Stimulated activated CD4-positive, alpha-beta T cell treated with anti-CD3 and anti-CD28 coated beads, Interleukin-4, amount 100 ng/mL, for 24 hours (primary cell): ENCODE measurements at places on chromosomes 5 and 9.

DNA sequence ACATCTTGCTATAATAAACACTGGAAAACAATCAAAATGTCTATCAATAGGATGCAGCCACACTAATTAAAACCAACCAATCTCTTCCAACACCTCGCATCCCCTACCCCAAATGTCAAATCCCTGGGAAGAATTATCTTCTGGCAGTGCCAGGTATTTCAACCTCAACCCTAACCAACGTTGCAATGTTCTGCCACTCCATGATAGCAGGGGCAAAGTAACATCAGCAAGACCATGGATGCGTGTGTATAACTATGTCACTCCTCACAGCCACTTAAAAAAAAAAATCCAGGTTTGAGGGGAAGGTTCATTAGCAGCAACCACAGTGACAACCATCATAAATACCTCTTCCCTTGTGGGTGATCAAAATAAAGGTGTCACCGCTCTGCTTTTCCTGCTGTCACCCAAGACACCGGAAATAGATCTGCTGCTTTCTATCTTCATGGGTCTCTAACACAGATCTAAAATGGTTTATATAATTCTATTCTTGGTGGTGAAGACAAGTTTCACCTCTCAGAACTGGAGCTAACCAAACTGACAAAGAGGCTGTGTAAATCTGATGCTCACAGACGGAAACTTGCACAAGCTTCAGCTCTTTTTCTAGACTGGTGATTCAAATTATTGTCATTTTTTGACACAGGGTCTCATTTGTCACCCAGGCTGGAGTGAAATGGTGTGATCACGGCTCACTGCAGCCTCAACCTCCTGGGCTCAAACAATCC is 9.9 kb downstream of the HSPA9 start:
- no peak for DNase-seq

DNA sequence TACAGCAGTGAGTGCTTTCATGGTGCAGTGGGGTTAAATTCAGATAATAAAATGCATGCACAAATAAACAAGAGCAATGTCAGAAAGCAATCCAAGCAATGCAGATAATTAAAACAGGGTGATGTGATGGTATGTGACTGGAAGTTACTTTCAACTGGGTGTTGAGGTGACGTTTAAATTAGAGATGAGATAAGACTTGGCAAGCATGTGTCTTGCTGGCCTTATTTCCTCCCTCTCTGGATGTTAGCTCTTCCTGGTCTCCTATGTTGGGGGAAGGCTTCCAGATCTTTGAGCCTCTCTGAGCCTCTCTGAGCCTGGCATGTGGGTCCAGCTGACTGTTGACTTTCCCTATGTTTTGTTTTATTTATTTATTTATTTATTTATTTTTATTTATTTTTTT is 54.4 kb downstream of the DOCK2 start:
- DNase-seq = no peak

GRCh38 chr9:2679011-2679410 is 38.3 kb upstream of the KCNV2 start:
- no peak for DNase-seq

GRCh38 chr5:65663804-65664521 is 39.1 kb downstream of the SHLD3 start:
- DNase-seq = no peak

- DNase-seq = peak; percentile 17
Observed at GRCh38 chr9:132673355-132673754, 3.1 kb downstream of the GTF3C4 start.

- DNase-seq = no peak
Observed at GRCh38 chr5:109756543-109757185, 66.9 kb downstream of the MAN2A1 start.

- DNase-seq = no peak
Observed at GRCh38 chr9:129309041-129309430, 131.0 kb upstream of the IER5L start.
